Glutamatergic neuron (in vitro differentiated cells): ENCODE measurements at places on chromosomes 5 and 9.

DNA sequence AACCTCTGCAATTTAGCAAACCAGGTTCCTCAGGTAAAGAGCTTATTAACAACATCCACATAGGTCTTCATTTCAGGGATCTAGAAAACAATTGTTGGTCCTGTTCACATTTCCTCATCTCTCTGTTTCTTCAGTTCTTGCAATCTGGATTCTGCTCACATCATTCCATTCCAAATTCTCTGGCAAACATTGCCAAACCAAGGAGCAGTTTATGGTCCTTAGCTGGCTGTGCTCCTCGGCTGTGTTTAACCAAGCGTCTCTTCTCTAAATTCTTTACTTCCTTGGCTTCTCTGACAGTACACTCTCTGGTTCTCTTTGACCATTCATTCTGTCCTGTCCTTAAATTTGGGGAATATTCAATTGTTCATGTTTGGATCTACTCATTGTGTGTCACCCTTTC lies 65.8 kb upstream of the RANBP3L start:
- no peaks in the 10 kb centered on the region for H3K36me3 ChIP-seq
- no peak overlapping the region for H3K4me3 ChIP-seq
- peaks cover 18% of the 10 kb centered on the region for H3K4me1 ChIP-seq
- DNase-seq = no peak

GRCh38 chr9:4366591-4367330 lies 66.9 kb upstream of the GLIS3 start:
- H3K4me1 ChIP-seq = no peaks in the 10 kb centered on the region
- peak overlapping the region; percentile 8 for H3K27ac ChIP-seq
- peak; percentile 40 for DNase-seq
- no peaks in the 10 kb centered on the region for H3K36me3 ChIP-seq

GRCh38 chr5:145853781-145854376 lies 18.7 kb upstream of the PRELID2 start:
- no peaks in the 10 kb centered on the region for H3K36me3 ChIP-seq
- no peaks in the 10 kb centered on the region for H3K4me1 ChIP-seq
- DNase-seq = no peak
- H3K4me3 ChIP-seq = no peak overlapping the region
- no peak overlapping the region for H3K27ac ChIP-seq
- H3K27me3 ChIP-seq = no peaks in the 10 kb centered on the region

DNA sequence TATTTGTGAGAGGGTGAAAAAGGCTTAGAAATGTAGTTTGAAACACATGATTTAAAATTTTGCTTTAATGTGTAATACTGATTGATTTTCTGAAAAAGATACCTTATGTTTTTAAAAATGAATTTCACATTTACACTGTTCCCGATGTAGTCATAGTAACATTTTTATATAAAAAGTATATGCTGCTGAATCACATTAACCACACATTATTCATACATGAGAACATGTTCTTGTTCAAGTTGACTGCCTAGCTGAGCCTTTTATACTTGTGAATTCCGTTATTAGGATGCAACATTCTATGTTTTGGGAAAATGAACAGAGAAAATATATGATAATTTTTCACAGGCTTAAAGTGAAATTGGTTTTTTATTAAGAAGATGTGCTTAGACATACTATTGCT lies 461.1 kb upstream of the NUDT12 start:
- no peak overlapping the region for H3K4me3 ChIP-seq
- no peaks in the 10 kb centered on the region for H3K4me1 ChIP-seq
- peaks cover 2% of the 10 kb centered on the region for H3K27me3 ChIP-seq

DNA sequence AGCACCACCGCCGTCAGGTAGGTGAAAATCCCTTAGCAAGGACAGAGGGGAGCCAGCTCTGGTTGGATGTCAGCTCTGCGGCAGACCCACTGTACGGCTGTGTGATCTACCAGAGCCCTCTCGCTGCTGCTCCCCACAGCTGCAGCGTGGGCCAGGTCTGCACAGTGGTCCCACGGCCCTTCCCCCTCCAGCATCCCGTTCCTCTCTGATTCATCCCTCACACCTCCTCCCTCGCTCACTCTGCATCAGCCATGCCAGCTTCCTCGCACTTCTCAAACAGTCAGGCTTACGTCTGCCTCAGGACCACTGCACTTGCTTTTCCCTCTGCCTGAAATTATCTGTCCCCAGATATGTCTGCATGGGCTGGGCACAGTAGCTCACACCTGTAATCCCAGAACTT lies 26.6 kb upstream of the CFAP157 start:
- DNase-seq = no peak
- peaks cover 2% of the 10 kb centered on the region for H3K4me1 ChIP-seq
- peaks cover 4% of the 10 kb centered on the region for H3K27me3 ChIP-seq
- no peaks in the 10 kb centered on the region for H3K36me3 ChIP-seq

- H3K27ac ChIP-seq = no peak overlapping the region
- no peaks in the 10 kb centered on the region for H3K36me3 ChIP-seq
- H3K4me3 ChIP-seq = no peak overlapping the region
These were observed 97.3 kb upstream of the SH3GL2 start for GRCh38 chr9:17481565-17481964.

DNA sequence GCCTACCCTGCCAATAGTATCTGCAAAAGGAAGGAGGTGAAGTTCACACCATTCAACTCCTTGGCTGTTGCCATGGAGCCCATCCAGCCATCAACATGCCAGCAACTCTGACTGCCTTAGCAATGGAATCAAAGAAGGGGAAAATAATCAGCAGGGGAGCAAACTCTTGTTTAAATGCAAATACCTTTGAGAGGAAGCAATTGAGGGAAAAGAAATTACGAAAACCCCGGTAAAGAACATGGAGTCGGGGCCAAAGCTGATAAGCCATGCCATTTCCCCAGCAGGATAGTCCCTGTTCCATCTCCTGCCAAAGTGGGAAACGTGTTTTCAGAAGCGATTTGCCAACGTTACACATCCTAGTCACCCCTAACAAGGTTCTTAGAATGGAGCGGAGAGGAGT lies 69.0 kb downstream of the MFAP3 start:
- H3K27me3 ChIP-seq = peaks cover 8% of the 10 kb centered on the region
- H3K27ac ChIP-seq = no peak overlapping the region
- no peaks in the 10 kb centered on the region for H3K36me3 ChIP-seq
- DNase-seq = no peak
- H3K4me3 ChIP-seq = no peak overlapping the region
- peaks cover 20% of the 10 kb centered on the region for H3K4me1 ChIP-seq

DNA sequence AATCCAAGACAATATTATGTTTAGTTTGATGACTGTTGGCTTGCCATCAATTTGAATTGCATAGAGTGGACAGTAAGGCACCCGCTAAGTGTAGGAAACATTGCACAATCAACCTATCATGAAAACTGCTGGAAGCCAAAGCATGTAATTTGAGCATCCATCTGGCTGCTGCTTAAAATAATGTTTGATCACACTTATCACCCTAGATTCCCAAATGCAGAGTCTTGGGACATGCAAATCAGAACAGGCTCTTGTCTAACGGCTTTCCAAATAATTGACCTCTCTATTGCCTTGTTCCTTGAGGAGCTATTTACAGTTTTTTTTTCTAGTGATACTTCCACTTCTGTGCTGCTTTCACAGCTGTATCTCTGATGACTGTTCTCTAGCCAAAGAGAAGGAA lies 342.1 kb downstream of the PRR16 start:
- H3K4me3 ChIP-seq = no peak overlapping the region
- H3K27me3 ChIP-seq = no peaks in the 10 kb centered on the region
- no peak for DNase-seq
- no peaks in the 10 kb centered on the region for H3K4me1 ChIP-seq
- H3K27ac ChIP-seq = no peak overlapping the region
- H3K36me3 ChIP-seq = no peaks in the 10 kb centered on the region
